ENCODE measurements at places on chromosomes 3 and 15.

DNA sequence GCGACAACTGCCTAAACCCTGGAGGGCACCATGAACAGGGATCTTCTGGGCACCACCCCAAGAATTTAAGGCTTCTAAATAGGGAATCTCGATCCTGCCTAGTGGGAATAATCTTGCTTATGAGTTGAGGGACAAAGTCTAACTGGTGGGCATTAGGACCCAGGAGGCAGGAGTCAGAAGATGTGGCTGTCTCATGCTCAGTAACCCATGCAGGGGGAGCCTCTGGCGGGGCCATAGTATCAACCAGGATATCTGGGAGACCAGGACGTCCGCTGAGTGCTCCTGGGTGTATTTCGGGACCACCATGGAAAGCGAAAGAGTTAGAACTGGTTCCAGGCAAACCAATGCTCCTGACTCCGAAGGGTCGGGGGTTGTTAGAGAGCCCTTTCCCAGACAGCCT lies 356.1 kb downstream of the OTOL1 start:
- peak; percentile 5 for DNase-seq

GRCh38 chr3:128484404-128485281 lies 8.4 kb downstream of the GATA2 start:
- peak; percentile 50 for DNase-seq

- peak; percentile 71 for DNase-seq
Observed at GRCh38 chr15:68818066-68818768, 2.5 kb downstream of the ANP32A start.

DNA sequence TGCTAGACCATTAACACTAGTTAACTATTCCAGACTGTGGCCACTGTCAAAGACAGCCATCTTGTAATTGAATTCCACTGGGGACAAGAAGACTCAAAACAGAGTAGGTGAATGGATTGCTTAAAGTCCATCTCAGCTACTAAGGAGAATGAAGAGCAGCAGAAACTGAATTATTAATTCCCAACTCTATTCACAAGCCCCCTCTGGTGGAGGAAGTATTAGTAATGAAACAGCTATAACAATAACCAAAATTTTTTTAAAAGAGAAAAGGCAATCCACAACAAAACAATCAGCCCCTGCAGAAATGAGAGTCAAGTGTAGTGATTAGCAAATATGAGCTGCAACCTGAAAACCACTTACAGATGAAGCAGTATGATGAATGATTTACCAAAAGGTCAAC lies 302.8 kb downstream of the FHIT start:
- DNase-seq = peak; percentile 36

DNA sequence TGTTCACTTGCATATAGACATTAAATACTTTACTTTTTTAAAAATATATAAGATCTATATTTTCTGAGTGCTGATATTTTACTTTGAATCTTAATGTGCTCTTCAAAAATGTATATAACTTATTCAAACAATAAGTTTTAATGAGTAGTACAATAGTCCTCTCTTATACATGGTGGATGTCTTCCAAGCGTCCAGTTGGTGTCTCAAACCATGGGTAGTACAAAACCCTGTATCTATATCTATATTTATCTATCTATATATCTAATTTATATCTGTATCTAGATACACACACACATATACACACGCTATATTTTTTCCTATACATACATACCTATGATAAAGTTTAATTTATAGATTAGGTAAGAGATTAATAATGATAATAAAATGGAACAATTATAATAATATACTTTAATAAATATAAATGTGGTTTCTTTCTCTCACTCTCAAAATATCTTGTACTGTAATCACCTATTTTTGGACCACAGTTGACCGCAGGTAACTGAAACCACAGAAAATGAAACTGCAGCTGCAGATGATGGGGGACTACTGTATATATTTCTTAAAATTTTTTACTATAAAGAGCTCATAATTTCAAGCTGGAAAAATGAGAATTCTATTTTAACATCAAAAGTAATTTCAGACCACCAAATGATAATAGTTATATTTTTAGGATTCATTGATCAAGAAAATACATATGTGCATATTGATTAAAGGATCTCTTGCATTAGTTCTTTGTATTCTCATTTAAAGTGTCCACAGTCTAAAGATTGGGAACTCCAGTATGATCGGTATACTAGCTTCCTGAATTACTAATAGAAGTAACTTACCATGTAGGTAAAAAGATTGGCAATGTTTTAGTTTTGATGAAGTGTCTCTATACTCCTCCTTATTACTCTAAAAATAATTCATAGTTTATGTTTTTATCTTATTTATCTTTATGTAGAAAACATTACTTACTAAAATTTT lies 215.1 kb upstream of the MLF1 start:
- no peak for DNase-seq

GRCh38 chr3:60228823-60229222 lies 1022.4 kb downstream of the FHIT start:
- no peak for DNase-seq
